Endothelial cell of umbilical vein (primary cell): ENCODE measurements at places on chromosomes 6 and 20.
A peak's percentile ranks its signal among the peaks of the same experiment; 100 is the strongest.

- no peaks in the 10 kb centered on the region for H3K36me3 ChIP-seq
- DNase-seq: no peak
- no peak overlapping the region for H3K27ac ChIP-seq
These were observed 124.1 kb downstream of the PHF3 start for GRCh38 chr6:63759605-63760105.

GRCh38 chr6:168130168-168130696 lies 51.2 kb upstream of the FRMD1 start:
- no peak for DNase-seq
- no peaks in the 10 kb centered on the region for H3K4me1 ChIP-seq
- H3K36me3 ChIP-seq: no peaks in the 10 kb centered on the region

DNA sequence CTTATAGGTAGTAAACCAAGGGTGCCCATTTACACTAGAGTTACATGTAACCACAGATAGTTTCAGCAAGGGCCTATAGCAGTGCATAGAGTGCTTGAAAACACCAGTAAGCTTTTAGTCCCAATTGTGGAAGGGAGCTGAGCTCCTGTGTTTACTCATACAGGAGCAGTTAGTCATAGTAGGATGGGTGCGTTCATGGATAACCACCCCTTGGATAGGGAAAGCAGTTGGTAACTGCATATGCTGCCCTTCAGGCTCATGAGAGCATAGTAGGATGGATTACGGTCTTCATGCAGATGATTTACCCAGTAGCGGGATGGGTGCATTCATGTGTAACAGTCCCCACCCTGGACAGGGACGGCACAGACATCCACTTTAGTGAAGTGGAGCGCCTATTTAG lies 45.1 kb downstream of the OR2B6 start:
- no peaks in the 10 kb centered on the region for H3K4me1 ChIP-seq
- H3K27me3 ChIP-seq: no peaks in the 10 kb centered on the region
- H3K4me3 ChIP-seq: no peak overlapping the region
- H3K36me3 ChIP-seq: no peaks in the 10 kb centered on the region

DNA sequence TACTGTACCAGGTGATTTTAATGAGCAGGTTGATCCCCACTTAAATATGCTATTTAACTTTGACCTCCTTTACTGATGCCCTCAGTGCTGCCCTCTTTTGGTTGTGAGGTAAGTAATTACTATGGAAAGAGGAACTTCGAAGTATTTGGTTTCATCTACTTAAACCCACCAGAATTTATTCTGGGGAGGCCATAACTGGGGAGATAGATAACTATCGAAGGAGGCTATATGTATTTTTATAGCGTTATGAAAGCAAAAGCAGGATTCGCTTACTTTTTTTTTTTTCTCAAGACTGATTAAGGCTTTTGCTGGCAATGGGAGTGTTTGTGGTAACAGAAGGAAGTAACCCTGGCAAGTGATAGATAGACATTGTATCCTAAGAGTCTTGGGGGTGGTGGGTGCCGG lies 168.9 kb upstream of the CENPW start:
- no peak overlapping the region for H3K4me3 ChIP-seq
- H3K36me3 ChIP-seq: no peaks in the 10 kb centered on the region
- peak; percentile 48 for DNase-seq
- no peak overlapping the region for H3K27ac ChIP-seq
